Omental fat pad (tissue), 4 donors: ENCODE measurements at places on chromosomes 1 and 21. TPM values are rescaled to one million over a fixed set of nuclear protein-coding genes. Genes with fewer than 3 reads are reported as not detected.

DNA sequence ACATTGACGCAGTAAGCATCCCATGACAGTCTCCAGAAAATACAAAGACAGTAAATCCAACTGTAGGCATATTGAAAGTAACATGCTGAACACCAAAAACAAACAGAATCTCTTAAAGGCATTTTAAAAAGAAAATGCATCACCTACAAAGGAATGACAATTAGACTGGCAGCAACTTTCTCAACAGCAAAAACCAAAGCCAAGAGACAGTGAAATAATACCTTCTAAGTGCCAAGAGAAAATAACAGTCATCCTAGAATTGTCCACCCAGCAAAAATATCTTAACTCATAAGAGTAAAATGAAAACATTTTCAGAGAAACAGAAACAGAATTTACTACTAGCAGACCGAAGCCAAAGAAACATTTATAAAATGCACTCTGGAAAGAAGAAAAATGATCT, 20.0 kb downstream of the CCDC185 start:
- DNase-seq, result no peak

GRCh38 chr1:244319283-244320132, 132.2 kb downstream of the ADSS2 start:
- DNase-seq, result no peak

DNA sequence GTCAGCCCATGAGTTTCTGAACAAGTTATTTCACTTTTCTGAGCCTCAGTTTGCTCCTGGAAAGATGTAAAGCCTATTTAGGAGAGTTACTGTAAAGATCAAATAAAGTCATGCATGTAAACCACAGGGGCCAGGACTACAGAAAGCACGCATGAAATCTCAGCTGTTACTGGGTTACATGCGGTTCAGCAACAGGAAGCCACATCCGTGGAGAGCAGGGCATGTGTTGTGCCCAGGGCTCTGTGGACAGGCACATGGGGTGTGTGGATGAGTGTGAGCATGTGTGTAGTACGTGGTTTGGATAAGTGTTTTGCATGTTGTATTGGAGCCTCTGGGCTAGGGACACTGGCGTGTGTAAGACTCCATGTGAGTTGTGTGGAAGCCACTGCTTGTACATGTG, 2.2 kb upstream of the EPHA2 start:
- DNase-seq, result no peak

GRCh38 chr1:57384901-57385300, 39.0 kb downstream of the DAB1 start:
- DNase-seq, result no peak

DNA sequence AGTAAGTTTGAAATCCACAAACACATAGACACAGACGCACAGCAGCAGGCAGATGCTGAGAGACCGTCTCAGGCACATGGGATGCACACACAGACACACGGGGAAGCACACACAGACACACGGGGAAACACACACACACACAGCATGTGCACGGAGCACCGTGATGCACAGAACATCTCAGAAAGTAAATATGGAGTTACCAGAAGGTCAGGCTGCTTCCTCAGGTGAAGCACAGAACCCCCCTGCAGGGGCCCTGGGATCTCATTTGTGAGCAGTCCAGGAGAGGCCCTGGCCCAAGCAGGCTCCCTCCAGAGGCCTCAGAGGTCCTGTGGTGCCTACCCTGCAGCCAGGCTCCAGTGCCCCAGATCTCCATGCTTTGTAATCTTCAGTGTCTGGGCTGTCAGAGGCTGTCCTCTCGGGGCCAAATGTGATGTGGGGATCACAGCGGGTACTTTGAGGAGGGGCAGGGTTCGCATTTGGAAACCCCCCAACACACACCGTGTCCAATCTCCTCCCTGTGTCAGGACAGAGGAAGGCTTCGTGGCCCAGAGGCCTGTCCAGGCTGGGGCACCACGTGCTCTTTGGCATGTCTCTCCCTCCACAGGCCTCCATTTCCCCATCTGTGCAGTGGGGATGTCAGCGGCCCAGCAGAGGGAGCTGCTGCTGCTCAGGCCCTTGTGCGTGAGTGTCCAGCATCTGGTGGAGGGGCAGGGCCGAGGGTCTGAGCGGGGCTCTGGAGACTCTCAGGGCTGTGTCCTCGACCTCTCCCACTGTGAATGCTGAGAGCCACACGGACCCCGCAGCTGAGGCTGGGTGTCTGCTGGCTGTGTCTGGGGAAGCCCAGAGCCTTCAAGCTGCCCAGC, 23.0 kb upstream of the PRSS38 start:
- no peak for DNase-seq

GRCh38 chr21:25908495-25908894, 173.7 kb downstream of the GABPA start:
- DNase-seq, result no peak

DNA sequence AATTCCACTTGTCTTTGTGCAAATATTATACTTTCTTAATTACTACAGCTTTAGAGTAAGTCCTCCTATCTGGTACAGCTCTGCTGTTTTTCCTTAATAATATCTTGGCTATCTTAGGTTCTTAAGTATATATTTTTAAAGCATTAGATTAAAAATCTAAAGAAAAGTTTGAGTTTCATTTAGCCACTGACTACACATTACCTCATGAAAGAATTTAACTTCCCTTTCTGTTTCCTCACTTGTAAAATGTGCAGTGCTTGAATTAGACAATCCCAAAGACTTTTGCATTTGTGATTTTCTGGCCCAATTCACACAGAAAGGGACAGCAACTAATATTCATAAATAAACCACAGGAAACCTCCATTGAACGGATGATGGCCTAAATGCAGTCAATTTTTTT, 126.4 kb upstream of the SAMSN1 start:
- no peak for DNase-seq

SELENOF gene
- 120 TPM for total RNA-seq

DONSON gene
- 7.1 TPM for total RNA-seq
